NCI-H1436 treated with DMSO at 0.1 percent for 48 hours (cell line): ENCODE measurements at places on chromosomes 7 and 10.

DNA sequence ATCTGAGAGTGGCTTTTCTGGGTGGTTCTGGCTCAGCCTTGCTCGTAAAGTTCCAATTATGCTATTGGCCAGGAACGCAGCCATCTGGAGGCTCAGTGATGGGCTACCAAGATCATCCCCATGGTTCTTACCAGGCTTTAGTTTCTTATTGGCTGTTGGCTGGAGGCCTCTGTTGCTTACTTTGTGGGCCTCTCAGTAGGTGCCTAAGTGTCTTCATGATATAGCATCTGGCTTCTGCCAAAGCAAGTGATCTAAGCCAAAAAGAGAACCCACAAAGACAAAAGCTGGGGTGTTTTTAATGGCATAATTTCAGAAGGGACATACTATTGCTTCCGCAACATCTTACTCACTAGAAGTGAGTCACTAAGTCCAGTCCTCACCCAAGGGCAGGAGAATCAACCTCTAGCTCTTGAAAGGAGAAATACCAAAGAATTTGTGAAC, 132.0 kb upstream of the MDFIC start:
- no peak for DNase-seq

GRCh38 chr10:131812736-131813604, 87.8 kb upstream of the PPP2R2D start:
- no peak for DNase-seq

DNA sequence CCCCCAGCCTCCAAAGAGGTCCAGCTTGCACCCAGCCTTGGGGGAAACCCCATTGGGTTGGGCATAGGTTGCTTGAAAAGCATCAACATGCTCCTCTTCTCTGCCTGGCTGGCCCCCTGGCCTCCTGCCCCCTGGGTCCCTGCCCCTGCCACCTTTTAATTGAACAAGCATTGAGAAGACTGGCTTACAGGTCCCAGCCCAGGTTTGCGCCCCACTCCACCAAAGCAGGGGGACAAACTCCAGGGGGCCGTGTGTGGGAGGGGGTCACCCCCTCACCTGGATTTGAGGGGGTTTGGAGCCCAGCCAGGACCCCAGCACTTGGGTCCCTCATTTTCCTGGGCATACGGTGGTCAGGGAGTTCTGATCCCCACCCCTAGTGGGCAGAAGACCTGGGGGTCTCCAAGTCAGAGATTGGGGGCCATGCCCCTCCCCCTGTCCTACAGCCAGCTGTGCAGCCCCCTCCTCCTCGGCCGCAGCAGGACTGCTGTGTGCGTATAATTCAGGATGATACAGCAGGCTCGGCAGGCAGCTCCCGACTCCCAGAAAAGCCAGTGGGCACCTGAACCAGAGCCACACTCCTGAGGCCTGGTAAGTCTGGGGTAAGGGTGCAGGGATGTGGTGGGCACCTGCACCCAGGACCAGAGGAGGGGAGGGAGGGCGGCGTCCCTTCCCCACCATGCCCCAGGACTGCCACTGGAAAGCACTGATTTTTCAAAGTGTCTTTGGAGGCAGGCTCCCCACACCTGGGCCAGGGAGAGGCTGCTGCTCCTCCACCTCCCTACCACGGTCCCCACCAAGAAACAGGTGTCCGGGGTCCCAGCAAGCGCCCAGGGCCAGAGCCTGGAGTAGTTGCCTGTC, 1.7 kb downstream of the ELFN1 start:
- DNase-seq: no peak

GRCh38 chr10:124975977-124976514, 34.1 kb downstream of the ZRANB1 start:
- no peak for DNase-seq

DNA sequence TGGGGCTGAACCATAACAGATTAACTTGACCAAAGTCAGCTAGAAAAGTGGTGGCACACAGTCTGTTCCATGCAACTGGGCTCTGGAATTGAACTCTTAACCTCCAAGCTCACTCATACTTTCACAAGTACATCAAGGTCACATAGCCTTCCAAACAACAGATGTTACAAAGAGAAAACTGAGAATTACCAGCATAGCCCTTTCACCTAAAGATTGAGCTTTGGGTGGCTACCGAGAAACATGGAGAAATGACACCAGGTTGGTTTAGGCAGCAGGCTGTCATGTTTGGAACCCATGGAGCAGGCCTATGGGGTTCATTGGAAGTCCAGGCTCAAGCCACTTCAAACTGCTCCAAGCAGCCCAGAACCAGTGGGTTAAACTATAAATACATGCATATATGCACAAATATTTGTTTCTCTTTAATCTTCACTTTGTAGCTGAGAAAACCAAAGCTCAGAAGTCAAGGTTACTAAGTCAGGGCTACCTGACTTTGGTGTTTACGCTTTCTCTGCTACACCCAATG, 59.1 kb downstream of the MALSU1 start:
- DNase-seq: no peak

DNA sequence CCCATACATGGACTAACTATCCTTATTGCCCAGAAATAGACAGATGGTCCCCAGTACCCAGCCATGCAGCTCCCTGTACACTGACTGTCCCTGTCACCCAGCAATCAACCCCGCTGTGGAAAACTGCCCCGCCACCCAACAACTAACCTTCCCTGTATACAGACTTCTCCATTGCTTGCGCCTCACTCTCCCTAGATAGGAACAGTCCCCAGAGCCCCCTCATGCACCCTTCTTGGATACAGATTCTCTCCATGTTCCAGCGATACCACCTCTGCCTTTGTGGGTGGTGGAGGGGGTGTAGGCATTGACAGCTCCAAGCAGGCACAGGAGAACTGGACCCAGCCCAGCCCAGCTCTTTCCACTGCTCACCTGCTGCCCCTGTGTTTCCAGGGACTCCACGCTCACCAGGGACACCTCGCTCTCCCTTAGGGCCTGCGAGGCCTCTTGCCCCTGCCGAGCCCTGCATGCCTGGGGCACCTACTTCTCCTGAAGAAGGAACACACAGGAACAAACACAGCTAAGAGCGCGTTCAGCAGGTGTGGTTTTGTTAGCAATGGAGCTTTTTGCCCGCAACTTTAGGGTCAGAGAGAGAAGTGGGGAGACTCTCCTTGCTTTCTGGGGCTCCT, 7.2 kb downstream of the SFTPD start:
- no peak for DNase-seq

GRCh38 chr10:79269443-79269842, 77.8 kb upstream of the PPIF start:
- DNase-seq: no peak

DNA sequence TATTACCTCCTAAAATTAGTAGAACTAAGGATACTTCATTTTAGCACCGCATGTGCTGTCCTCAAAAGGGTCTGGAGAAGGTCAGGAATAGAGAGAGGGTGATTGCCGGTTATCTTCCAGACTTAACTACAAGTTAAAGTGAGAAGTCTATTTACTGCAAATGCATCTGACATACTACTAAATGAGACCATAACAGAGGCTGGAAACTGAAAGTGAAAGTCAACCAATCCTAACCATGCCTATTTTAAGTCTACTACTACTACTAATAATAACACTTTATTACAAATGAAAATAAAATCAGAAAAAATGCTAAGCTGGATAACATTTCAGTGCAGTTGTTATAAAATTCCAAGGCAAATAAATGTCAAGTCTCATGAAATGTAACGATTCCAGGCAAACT, 244.7 kb downstream of the KIF20B start:
- DNase-seq: no peak

GRCh38 chr7:130962109-130962508, 228.1 kb upstream of the KLF14 start:
- DNase-seq: no peak

- no peak for DNase-seq
Observed at GRCh38 chr10:11810313-11810766, 12.8 kb upstream of the PROSER2 start.

DNA sequence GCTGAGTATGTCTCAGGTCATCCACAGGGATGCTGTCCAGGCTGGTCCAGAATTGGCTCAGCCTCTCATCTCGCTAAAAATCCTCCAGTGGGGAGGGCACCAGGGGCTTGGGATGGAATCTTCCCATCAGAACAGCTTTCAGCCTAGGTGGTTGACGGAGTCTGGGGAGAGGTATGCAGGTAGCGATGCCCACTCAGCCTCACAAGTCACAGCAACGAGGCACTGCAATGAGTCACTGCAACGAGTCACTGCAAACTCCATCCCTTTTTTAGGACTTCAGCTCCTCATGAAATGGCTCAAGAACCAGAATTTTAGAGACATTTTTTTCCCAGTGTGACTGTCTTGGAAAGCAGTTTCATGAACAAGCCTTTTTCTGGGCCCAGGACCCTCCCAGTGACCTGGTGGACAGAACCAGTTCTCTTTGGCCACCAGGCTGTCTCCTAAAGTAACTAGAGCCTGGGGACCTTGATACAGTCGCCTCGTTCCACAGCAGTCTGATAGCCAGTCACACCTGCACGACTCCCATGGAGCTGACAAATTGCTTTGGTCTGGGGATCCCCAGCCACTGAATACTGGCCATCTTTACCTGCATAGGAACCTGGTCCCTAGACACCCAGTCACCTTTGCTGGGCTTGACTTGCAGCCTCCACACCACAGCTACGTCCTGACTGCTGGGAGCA, 41.3 kb upstream of the PPP2R2D start:
- DNase-seq: no peak

- DNase-seq: no peak
Observed at GRCh38 chr10:18325889-18326531, 185.8 kb downstream of the CACNB2 start.

DNA sequence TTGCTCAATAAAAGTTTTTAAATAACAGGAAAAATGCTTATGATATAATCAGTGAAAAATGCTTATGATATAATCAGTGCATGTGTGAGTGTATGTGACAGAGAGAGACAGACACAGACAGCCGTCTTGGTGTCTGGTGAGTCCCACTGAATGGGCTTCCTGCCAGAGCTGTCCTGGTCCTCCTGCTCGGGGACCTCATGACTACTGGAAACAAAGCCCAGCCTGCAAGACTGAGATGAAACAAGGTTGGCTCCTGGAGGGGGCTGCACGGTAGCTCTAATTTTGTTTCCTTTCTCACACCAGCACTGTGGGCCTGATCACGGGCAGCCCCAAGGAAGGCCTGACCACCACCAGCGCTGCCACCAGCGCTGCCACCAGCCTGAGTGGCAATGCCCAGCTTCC, 57.3 kb downstream of the NRP1 start:
- no peak for DNase-seq

- DNase-seq: no peak
Observed at GRCh38 chr10:70617798-70618568, 15.4 kb upstream of the PRF1 start.

DNA sequence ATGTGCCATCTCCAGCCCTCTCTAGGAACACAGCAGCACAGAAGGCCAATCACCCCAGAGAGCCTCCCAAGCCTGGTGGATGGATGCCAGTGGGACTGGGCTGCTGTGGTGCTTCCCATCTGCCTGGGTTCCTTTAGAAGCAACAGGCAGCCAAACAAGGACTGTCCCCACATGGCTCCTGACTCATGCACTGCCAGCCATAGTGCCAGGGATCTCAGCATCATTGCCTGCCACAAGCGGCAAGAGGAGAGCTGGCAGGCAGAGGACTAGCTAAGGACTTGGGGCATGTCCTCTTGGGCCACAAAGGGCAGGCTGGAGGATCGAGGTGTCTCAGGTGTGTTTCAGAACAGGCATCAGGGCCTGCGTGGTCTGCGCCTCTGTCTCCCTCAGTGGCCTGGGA, 23.4 kb upstream of the FIGNL1 start:
- DNase-seq: no peak

DNA sequence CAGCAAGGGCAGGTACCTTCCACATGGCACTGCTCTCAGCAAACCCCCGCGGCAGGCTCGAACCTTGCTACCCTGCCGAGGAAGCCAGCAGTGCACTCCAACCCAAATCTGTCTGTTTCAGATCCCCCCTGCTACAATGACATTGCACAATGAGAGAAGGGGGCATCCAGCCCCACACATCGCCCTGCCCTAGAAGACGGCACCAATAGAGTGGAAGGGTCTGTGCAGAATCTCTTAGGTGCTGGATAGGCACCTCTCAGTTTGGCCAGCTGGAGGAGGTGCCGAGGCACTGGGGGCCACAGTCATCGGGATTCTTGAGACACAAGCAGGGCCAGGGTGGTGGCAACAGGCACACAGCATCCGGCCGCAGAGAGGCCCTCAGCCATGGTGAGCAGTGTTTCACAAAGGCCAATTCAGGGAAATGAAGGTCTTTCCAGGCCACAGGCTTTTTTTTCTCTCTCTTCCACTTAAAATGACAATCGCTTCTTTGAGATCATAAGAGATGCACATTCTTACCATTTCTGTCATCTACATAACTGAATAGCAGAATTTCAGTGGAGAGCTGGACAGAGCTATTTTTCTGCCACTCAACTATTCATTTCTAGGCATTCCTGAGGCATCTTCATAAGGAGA, 281.3 kb downstream of the TNS3 start:
- no peak for DNase-seq

- no peak for DNase-seq
Observed at GRCh38 chr10:43353495-43354329, 17.7 kb upstream of the FXYD4 start.

- no peak for DNase-seq
Observed at GRCh38 chr7:130400120-130400572, 19.9 kb downstream of the CPA1 start.

DNA sequence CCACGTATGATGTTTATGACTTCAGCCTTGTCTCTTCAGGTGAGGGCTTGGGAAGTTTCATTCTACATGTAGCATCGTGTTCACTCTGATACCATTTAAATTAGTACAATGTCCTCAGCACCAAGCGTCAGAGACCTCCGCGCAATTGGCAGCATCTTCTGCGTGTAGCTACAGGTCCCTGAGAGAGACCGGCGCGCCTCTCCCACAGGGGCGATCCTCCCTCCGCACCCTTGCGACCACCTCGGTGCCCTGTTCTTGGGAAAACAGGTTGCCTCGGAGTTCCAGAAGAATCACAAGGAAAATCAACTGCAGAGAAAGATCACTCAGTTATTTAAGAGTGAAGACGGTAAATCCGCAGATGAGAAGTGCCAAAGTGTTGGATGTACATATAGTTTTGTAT, 206.2 kb downstream of the GATA3 start:
- no peak for DNase-seq

DNA sequence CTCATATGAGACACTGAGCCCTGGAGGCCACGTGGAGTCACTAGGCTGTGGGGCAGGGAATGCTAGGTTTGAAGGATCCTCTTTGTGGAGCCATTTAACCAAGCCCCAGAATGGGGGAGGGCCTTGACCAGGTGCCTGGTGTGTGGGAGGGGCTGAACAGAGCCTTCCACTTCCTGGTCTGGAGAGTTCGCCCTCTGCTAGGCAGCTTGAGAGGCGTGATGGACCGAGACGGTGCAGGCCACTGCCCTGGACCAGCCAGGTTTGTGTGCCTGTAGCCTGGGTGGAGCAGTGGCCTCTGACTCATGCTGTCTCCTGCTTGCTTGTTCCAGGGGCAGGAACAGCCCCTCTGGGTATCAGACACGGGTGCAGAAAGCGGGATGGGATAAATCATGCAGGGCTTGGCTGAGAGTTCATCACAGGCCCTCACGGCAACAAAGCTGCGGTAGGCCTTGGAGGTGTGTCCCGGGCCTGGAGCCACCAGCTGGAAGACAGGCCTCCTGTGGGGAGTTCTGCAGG, 27.4 kb downstream of the ADAMTS14 start:
- DNase-seq: no peak

GRCh38 chr10:129766611-129767550, 197.2 kb downstream of the EBF3 start:
- DNase-seq: no peak

GRCh38 chr7:107173691-107174406, 5.0 kb downstream of the HBP1 start:
- no peak for DNase-seq
